Adrenal gland (tissue), 19 donors: ENCODE measurements at places on chromosomes 4 and X. TPM values are rescaled to one million over a fixed set of nuclear protein-coding genes. Genes with fewer than 3 reads are reported as not detected.

ITM2A gene
- polyA plus RNA-seq = 13.7 TPM

- H3K27me3 ChIP-seq = peaks cover 15% of the 10 kb centered on the region
- no peaks in the 10 kb centered on the region for H3K36me3 ChIP-seq
- H3K27ac ChIP-seq = no peak overlapping the region
- no peaks in the 10 kb centered on the region for H3K4me1 ChIP-seq
Measured at GRCh38 chrX:95117556-95117955, 1443.5 kb downstream of the FAM133A start.

DNA sequence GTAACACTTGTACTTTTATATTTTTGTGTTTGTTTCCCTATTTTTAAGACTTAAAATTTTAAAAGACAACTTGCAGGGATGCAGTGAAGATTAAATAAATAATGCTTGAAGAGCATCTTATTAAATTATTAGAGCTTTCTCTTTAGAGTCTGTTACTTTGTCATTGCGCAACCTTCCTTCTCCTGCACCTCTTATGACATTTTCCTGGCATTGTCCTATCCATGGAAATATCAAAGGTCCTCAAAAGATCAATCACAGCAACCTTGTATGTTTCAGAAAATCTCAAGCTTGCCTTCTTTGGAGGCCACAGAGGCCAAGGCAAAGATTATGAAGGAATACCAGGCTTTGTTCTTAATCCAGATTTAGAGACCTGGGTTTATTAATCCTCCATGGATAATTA is 116.3 kb downstream of the GRXCR1 start:
- H3K36me3 ChIP-seq = no peaks in the 10 kb centered on the region
- no peaks in the 10 kb centered on the region for H3K27me3 ChIP-seq
- no peak for DNase-seq
- no peak overlapping the region for H3K27ac ChIP-seq

DNA sequence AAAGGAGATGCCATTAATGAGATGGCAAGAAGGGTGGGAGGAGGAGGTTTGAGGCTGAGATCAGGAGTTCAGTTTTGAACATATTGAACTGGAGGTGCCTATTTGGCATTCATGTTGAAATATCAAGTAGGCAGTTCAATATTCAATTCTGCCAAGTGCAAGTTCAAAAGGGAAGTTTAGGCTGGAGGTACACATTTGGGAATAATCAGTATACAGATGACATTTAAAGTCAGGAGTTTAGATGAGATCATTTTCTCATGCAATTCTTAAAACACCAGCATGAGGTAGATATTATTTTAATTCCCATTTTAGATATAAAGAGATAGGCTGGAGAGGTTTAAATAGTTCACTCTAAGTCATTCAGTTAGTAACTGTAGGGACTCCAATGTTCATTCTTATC is 26.1 kb downstream of the COQ2 start:
- no peak overlapping the region for H3K27ac ChIP-seq
- peaks cover 11% of the 10 kb centered on the region for H3K4me1 ChIP-seq
- no peak overlapping the region for H3K4me3 ChIP-seq
- no peaks in the 10 kb centered on the region for H3K36me3 ChIP-seq
- H3K27me3 ChIP-seq = no peaks in the 10 kb centered on the region
- no peak for DNase-seq

C4orf33 gene
- 10.4 TPM for polyA plus RNA-seq

CYSLTR1 gene
- polyA plus RNA-seq = 1.9 TPM

GRCh38 chr4:156578005-156578404 is 393.6 kb downstream of the PDGFC start:
- DNase-seq = no peak
- no peak overlapping the region for H3K27ac ChIP-seq
- no peaks in the 10 kb centered on the region for H3K4me1 ChIP-seq
- no peak overlapping the region for H3K4me3 ChIP-seq

DNA sequence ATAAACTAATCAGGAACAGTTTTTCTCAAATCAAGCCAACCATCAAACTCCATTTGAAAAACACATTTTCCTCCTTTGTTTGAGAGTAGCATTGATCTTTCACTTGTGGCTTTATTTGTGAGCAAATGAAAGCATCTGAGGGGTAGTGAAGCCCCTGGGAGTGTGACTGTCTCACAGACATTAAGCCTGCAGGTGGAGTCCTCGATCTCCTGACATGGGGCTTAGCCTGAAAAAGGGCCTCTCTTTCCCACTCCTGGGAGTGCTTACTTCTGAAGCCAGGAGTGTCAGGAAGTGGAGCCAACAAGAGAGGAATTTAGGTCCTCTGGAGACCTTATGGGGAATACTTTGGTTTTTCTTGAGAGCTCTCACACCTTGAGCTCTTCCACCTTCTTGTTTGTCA is 158.2 kb upstream of the SFRP2 start:
- H3K27ac ChIP-seq = no peak overlapping the region
- no peaks in the 10 kb centered on the region for H3K4me1 ChIP-seq
- no peak for DNase-seq
- no peak overlapping the region for H3K4me3 ChIP-seq
- H3K27me3 ChIP-seq = no peaks in the 10 kb centered on the region

MTTP gene
- polyA plus RNA-seq = 0.17 TPM

DNA sequence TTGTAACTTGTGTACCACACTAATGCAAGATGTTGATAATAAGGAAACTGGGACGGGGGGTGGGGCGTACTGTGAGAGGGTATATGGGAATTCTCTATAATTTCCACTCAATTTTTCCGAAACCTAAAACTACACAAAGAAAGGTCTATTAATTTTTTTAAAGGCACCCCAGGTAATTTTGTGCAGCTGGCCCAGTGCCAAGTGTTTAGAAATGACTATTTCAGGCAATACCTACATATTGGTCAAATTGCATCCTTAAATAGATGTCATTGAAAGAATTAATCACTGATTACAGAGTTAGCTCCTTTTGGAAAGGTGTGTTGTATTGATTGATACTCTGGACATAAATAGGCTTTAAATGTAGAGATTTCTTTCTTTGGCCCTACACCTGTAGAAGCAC is 10.1 kb upstream of the MTMR1 start:
- no peaks in the 10 kb centered on the region for H3K4me1 ChIP-seq
- no peak overlapping the region for H3K4me3 ChIP-seq
- no peak for DNase-seq
- H3K27ac ChIP-seq = no peak overlapping the region
- no peaks in the 10 kb centered on the region for H3K27me3 ChIP-seq

DNA sequence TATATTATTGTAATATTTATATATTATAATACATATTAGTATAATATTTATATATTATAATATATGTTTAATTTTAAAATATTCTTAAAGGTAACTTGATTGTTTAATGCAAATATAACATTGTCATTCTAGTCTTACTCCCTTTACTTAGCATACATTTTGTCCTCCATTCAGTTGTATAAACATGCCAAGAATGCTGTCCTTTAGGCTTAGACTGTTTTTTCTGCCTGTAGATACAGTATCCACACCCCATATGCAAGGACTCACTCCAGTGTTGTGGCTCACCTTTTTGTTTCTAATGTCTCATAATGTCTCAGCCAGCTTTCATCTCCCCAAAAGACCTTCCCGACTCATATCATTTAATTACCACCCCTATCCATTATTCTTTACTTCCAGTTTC is 2110.0 kb downstream of the PCDH7 start:
- no peaks in the 10 kb centered on the region for H3K27me3 ChIP-seq
- DNase-seq = no peak
- no peaks in the 10 kb centered on the region for H3K36me3 ChIP-seq
- no peak overlapping the region for H3K27ac ChIP-seq
- H3K4me3 ChIP-seq = no peak overlapping the region
- no peaks in the 10 kb centered on the region for H3K4me1 ChIP-seq

DNA sequence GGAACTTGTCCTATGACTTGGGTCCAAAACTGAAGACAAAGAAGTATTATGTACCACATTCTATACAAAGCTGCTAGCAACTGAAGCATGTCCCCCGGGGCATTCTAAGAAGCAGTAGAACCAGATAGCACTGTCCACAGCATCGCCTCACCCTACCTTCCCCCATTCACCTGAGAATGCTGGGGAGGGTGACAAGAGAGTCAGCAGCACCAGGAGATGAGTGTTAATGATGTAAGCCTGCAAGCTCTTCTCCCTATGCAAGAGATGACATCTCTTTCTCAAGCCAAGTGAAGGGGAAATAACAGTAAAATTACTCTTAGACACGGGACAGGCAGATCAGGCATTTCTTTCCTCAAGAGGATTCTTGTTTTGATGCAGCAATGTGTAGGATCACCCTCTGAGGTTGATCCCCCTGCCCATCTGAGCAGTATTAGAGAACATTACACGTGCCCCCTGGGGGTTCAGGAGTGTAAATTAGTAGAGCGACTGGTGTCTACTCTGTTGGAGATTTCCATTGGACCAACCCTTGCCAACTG is 13.9 kb upstream of the TLR1 start:
- H3K36me3 ChIP-seq = no peaks in the 10 kb centered on the region
- no peaks in the 10 kb centered on the region for H3K27me3 ChIP-seq
- H3K4me1 ChIP-seq = no peaks in the 10 kb centered on the region
- H3K27ac ChIP-seq = no peak overlapping the region

CXCL6 gene
- 0.07 TPM for polyA plus RNA-seq

SLC6A8 gene
- 51.8 TPM for polyA plus RNA-seq

GRCh38 chr4:34733185-34733941 is 1511.0 kb downstream of the ARAP2 start:
- no peaks in the 10 kb centered on the region for H3K4me1 ChIP-seq
- no peaks in the 10 kb centered on the region for H3K36me3 ChIP-seq
- no peak for DNase-seq
- H3K27ac ChIP-seq = no peak overlapping the region

NAP1L2 gene
- polyA plus RNA-seq = 2.6 TPM

DNA sequence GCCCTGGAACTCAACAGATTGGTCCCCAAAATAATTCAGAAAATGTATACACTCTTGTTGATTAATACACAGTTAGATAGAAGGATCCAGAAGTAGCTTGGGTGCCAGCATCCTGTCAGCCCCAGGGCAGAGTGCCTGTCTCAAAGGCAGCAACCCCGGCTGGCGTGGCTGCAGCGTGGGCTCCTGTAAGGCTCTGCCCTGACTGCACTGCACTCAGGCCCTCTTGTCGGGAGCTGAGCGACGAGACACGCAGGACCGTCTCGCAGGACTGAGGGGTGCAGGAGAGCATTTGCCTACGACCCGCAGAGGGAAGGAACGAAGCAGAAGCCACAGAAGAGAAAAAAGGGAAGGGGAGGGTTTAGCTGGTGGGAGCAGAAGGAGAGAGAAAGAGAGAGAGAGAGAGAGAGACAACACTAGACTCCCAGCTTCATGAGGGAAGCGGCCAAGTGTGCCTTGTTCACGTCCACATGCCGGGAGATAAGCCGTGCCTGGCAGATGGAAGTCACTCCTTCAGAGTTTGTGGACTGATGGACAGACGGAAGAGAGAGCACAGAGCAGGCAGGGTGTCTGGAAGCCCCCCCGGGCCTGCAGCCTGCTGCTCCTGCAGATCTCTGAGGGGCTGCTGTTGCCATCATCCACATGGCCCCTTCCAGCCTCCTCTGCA is 38.7 kb upstream of the HELT start:
- peaks cover 4% of the 10 kb centered on the region for H3K27me3 ChIP-seq
- H3K27ac ChIP-seq = no peak overlapping the region
- no peak overlapping the region for H3K4me3 ChIP-seq
- H3K36me3 ChIP-seq = no peaks in the 10 kb centered on the region
- no peaks in the 10 kb centered on the region for H3K4me1 ChIP-seq
- DNase-seq = no peak

EFNB1 gene
- 42.5 TPM for polyA plus RNA-seq

DNA sequence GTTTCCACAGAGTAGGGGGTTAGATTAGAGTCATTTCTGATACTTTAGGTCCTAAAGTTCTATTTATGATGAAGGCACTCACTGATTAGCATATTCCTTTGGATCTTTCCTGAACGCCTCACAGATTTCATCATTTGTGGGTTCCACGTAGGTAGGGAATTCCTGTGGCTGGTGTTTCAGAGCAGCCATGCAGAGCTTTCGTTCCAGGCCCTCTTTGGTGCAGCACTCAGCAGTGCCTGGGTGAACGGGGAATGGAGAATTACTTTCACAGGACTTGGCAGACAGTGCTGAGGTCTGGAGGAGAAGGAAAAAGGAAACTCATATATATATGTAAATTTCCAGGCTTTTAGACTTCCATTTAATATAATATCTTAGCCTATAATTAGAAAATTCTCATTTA is 18.5 kb downstream of the GC start:
- H3K4me3 ChIP-seq = no peak overlapping the region
- no peaks in the 10 kb centered on the region for H3K27me3 ChIP-seq
- no peak for DNase-seq
- no peak overlapping the region for H3K27ac ChIP-seq
